ENCODE measurements at places on chromosomes 5 and 9. TPM values are rescaled to one million over a fixed set of nuclear protein-coding genes. Genes with fewer than 3 reads are reported as not detected.

DNA sequence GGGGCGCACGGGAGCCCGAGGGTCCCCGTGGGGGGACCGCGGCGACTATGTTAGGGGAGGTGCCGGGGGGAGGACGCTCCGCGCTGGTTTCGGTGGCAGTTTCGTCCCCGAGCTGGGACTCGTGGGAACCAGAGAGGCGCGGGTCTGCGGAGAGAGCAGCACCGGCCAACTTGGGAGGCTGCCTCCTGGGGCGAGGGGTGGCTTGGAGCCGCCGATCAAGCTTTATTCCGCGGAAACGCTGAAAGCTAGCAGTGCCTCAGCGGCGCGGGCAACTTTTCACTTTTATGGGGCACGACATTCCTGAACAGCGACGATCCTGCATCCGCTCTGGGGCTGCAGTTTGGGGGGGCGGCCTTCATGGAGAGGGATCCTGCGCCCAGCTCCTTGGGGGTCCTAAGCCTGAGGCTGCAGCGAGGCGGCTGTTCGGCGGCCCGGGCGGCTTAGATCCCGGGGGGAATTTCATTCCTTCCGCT is 369 bp downstream of the OCLN start:
- DNase-seq, result no peak
- H3K4me1 ChIP-seq, result peaks cover 10% of the 10 kb centered on the region
- no peak overlapping the region for H3K27ac ChIP-seq
- H3K36me3 ChIP-seq, result no peaks in the 10 kb centered on the region
- H3K27me3 ChIP-seq, result peaks cover 54% of the 10 kb centered on the region

GRCh38 chr9:18124760-18125159 is 349.2 kb upstream of the ADAMTSL1 start:
- no peaks in the 10 kb centered on the region for H3K36me3 ChIP-seq
- no peaks in the 10 kb centered on the region for H3K27me3 ChIP-seq
- peaks cover 58% of the 10 kb centered on the region for H3K4me1 ChIP-seq

DNA sequence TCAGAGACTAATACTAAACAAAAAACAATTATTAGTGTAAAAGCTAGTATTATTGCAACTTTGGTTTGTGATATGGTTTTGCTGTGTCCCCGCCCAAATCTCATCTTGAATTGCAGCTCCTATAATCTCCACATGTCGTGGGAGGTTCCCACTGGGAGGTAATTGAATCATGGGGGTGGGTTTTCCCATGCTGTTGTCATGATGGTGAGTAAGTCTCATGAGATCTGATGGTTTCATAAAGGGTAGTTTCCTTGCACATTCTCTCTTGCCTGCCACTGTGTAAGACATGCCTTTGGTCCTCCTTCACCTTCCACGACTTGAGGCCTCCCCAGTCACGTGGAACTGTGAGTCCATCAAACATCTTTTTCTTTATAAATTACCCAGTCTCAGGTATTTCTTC is 325.9 kb upstream of the DAB2 start:
- H3K36me3 ChIP-seq, result peaks cover 4% of the 10 kb centered on the region
- H3K4me3 ChIP-seq, result no peak overlapping the region
- H3K27ac ChIP-seq, result no peak overlapping the region
- H3K4me1 ChIP-seq, result peaks cover 19% of the 10 kb centered on the region
- no peak for DNase-seq

GRCh38 chr5:14775857-14776256 is 95.7 kb downstream of the ANKH start:
- no peaks in the 10 kb centered on the region for H3K27me3 ChIP-seq
- H3K4me1 ChIP-seq, result peaks cover 14% of the 10 kb centered on the region
- no peak for DNase-seq
- peaks cover 5% of the 10 kb centered on the region for H3K36me3 ChIP-seq
- H3K27ac ChIP-seq, result no peak overlapping the region
- H3K4me3 ChIP-seq, result no peak overlapping the region

DNA sequence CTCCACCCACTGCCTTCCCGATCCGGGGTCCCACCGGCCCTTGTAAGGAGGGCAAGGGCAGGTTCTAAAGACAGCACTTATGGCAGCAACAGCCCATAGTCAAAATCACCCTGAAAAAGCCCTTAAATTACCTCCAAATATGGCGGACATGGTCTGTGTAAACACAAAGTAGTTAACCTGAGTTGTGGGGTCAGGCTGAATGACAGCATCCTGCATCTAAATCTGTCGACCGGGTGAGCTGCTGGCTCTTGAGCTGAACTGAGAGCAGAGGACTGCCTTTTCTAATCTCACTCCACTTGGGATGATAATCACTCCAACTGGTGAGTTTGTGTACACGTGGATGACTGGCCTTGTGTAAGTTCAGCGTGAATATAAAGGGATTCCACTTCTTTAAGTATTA is 249.6 kb downstream of the DENND1A start:
- no peaks in the 10 kb centered on the region for H3K27me3 ChIP-seq
- no peak overlapping the region for H3K4me3 ChIP-seq
- H3K4me1 ChIP-seq, result peaks cover 20% of the 10 kb centered on the region
- DNase-seq, result no peak

DNA sequence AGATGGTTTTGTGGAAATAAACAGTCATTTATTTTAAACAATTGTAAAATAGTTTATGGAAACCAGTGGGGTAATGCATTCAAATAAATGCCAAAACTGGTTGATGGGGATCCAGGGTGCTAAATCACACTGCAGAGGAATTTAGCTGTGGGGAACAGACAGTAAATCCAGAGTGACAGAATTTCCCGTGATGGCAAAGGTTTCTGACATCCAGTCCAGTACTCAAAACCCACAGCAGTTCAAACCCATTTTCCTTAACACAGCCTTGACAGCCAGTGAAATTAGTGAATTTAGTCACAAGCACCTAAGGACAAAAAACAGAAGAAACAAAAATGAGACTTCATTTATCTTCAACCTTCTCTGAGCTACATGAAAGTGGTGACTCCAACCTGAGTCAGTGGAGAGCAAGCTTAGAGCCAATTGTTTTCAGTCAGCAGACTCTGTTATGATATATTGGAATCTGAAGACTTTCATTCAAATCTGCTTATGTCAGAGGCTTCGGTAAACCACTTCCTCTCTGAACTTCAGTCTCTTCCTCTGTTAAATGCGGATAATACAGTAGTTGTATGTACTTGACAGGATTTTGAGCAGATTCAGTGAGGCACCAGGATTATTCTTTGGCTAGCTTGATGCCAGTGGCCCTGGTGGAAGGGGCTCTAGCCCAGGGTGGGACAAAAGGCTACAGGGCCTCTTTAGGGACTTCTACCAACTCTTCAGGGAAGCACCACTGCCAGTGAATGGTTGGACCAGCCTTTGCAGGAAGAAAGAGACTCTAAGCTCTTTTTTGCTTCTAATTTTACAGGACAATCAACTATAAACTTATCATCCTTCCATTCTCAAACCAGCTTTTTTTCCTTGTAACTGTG is 185.3 kb downstream of the MAPKAP1 start:
- H3K27me3 ChIP-seq, result no peaks in the 10 kb centered on the region
- no peak overlapping the region for H3K4me3 ChIP-seq
- peaks cover 39% of the 10 kb centered on the region for H3K4me1 ChIP-seq
- H3K27ac ChIP-seq, result peak overlapping the region; percentile 62

DNA sequence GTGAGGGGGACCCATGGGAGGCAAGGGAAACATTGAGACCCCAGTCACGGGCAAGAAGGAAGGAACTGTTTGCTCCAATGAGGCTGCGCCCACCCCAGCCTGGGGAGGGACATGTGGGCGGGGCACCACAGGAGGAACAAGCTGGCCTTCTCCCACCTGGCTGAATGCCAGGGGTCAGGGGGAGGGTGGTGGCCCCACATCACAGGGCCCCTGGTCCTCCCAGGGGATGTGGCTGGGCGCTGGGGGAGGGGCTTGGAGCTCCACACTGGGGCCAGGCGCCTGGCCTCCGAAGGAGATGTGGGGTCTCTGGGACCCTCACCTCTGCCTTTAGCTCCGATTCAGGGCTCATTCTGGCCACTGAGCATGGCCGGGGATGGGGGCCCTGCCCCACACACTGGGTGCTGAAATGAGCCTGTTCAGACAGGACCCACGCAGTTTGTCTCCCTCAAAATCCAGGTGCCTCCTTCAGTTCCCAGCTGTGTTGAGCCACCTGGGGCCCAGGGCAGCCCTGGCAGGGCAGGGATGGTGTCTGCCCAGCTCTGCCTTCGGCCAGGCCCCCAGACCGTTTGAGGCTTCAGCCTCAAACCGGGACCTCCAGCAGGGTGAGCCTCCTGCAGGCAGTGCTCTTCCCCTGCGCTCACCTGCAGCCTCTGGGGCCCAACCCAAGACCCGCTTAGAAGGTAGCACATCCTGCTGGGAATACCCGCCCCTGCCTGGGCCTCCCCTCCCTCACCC is 33.2 kb upstream of the NOTCH1 start:
- DNase-seq, result no peak
- H3K4me1 ChIP-seq, result peaks cover 27% of the 10 kb centered on the region
- H3K4me3 ChIP-seq, result no peak overlapping the region
- H3K36me3 ChIP-seq, result no peaks in the 10 kb centered on the region

The MCTP1 gene
- total RNA-seq, result 0.50 TPM

The PDGFRB gene
- 1,131 TPM for total RNA-seq

The SPATA31D4 gene
- not detected for total RNA-seq

The C9 gene
- total RNA-seq, result not detected

The KIF24 gene
- 1.5 TPM for total RNA-seq
